Stimulated activated CD4-positive, alpha-beta T cell treated with anti-CD3 and anti-CD28 coated beads, TNF-alpha, amount 100 ng/mL, for 48 hours (primary cell): ENCODE measurements at places on chromosomes 5 and 9.

GRCh38 chr5:2110137-2110933 is 227.6 kb upstream of the IRX4 start:
- DNase-seq, result no peak

DNA sequence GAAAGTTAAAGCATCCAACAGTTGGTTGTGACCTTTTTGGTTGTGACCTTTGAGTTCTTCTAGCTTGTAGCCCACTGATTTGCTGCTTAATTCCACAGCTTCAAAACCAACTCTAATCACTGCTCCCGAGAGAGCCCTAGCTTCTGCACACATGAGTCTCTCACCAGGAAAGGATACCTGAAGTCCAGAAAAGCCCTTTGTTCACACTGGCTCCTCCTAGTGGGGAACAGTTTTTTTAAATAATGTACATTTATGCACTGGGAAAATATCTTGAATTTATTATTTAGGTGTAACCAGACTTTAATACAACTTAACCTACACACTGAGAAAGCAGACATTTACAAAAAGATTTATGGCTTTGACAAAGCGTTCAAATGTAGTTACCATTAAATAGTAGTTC is 120.2 kb upstream of the CCDC152 start:
- no peak for DNase-seq

DNA sequence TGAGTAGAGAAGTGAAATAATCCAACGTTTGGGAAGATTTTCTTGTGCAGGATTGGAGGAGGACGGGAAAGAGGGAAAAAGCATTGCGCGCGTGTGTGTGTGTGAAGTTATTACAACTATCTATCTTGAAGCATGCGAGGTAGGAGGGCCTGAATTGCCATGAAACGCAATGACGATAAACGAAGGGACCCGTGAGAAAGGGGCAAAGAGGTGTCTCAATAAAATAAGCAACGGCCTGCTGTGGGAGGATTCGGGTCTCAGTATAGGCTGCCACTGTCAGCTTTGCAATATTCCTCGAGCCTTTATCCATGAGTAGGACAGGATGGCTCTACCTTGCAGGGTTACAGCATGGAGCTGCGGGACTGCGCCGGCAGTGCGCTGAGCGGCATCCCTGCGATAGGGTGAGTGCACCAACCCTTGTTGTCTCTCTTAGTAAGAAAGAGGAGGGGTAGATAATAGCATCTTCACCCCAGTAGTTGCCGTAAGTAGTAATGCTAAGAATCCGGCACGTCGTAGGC is 631 bp upstream of the RCL1 start:
- no peak for DNase-seq

- no peak for DNase-seq
These were observed 109.9 kb downstream of the NUDT12 start for GRCh38 chr5:103452666-103453065.

DNA sequence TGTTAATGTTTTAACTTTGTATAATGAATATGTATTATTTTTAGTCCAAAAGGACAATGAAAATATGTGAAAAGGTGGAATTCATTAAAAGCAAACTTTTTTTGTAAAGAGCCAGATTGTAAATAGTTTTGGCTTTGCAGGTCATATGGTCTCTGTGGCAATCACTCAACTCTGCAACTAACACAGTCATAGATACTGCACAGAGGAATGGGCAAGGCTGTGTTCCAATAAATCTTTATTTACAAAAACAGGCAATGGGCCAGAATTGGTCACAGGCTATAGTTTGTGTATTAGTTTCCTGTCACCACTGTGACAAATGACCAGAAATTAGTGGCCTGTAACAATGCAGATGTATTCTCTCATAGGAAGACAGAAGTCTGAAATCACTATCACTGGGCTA is 125.4 kb upstream of the PTCH1 start:
- DNase-seq, result no peak

DNA sequence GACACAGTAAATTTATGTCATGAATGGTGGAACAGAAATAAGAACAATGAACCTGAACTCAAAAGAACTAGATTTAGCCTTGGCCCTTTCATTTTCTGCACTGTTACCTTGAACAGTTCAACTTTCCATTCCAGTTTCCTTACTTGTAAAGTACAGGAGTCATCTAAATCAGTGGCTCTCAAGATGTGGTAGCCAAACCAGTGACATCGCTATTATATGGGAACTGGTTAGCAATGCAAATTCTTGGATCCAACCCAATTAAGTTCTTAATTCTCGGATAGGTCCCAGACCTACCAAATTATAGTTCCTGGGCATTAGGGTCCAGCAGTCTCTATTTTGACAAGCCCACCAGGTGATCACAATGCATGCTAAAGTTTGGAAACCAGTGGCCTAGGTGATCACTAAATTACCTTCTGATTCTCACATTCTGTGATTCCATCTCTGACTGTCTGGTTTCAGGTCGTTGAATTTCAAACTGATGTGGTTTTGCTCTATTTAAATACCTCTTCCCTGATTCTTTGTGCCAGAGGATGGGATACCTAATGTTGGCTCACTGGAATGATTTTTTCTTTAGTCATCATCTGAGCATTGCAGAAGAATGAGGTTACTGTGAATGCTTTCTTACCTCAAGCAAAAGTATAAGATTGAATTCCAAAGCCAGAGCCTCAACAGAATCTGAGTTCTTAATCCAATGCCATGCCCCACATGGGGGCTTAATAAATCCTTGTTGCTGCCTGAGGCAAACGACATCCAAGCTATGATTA is 253.8 kb downstream of the ENC1 start:
- no peak for DNase-seq

DNA sequence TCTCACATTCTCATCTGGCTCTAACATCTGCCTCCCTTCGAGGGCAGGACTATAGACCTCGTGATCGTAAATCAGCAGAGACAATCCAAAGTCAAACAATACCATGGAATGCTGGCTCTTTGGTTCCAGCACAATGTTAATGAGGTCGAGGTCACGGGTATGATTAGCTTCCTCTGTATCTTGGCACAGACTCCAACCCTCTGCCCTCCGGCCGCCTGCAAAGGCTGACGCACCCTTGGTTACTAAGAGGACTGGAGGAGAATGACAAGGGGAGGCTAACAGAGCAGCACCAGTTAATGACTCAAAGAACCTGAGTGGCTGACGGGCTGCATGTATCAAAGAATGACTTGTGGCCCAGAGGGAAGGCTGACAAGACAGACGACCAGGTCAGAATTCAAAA is 10.1 kb downstream of the LHFPL2 start:
- no peak for DNase-seq
